ENCODE measurements at places on chromosomes 1 and 21. TPM values are rescaled to one million over a fixed set of nuclear protein-coding genes. Genes with fewer than 3 reads are reported as not detected.

The HFM1 gene
- 1.2 TPM for total RNA-seq

The SELENBP1 gene
- total RNA-seq, result 50.0 TPM

The PADI2 gene
- 6.0 TPM for total RNA-seq

The LY9 gene
- total RNA-seq, result 3.5 TPM

The WNT3A gene
- total RNA-seq, result not detected

The ASPM gene
- total RNA-seq, result 0.69 TPM

The DCDC2B gene
- total RNA-seq, result not detected

The CD84 gene
- 17.5 TPM for total RNA-seq

The SLAMF8 gene
- total RNA-seq, result 12.0 TPM

The HES3 gene
- not detected for total RNA-seq

The ESPN gene
- 14.2 TPM for total RNA-seq

GRCh38 chr1:171965777-171966176 lies 124.5 kb downstream of the DNM3 start:
- no peak for DNase-seq

DNA sequence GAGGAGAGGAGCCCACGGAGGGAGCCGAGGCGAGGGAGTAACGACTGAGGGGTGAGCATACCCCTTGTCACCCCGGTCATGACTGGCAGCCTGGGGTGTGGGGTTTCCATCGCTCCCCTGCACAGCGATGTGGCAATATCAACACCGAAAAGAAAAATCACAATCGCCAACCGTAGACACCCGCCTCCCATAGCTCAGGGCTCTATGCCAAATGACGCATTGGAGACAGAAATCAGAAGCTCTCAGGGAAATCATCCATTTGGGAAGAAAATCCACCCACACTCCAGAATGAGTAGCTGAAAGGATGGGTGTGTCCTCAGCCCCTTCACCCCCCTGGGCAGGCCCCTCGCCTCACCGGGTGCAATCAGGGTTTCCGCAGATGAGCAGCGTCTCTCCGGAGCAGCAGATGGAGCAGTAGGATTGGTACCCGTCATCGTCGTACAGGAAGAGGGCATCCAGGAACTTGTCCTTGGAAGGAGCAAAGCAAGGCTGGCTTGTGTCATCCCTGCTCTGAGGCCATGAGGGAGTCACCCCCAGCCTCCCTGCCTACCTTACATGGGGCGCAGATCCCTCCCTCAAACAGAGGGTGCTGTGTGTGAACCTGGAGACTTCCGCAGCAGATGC lies 2.5 kb downstream of the DNMT3L start:
- no peak for DNase-seq

GRCh38 chr1:93717640-93718039 lies 36.0 kb upstream of the BCAR3 start:
- no peak for DNase-seq

DNA sequence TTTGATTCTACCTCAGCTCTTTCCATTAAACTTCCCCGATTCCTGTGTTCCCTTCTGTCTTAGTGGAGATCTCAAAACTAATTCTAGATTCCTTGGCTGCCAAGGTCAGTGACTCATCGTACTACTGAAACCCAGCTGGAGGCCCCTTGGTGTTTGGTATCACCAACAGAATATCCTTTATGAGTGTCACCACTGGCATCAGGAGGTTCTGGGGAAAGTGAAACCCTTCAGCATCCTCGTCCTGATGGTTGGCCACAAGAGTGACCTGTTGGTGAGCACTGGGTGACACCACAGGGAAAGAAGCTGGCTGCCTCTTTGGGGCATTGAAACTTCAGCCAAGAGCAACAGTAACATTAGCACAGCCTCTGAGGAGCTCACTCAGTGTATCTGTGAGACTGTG lies 9.6 kb downstream of the RAB42 start:
- DNase-seq, result no peak

GRCh38 chr21:25801217-25802014 lies 66.6 kb downstream of the GABPA start:
- peak; percentile 83 for DNase-seq

GRCh38 chr1:16721871-16722641 lies 18.3 kb upstream of the RNU1-4 start:
- peak; percentile 6 for DNase-seq

DNA sequence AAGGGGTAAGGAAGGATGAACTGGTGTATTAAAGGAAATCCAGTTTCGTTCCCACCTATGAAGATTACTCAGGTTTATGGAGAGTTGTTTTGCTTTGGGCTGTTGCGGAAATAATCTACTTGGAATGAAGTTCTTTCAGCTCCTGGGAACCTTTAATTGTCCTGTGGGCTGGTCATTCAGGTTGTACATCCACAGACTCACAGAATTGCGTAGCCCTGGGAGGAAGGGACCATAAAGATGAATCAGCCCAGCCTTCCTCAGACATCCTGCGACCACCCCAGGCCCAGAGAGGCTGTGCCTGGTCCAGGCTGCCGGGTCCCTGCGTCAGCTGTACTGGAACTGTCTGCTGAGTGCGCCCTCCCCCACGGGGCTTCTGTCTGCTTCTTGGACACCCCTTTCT lies 72.7 kb downstream of the GALNT2 start:
- no peak for DNase-seq

GRCh38 chr1:106502659-106503058 lies 553.8 kb upstream of the PRMT6 start:
- no peak for DNase-seq

DNA sequence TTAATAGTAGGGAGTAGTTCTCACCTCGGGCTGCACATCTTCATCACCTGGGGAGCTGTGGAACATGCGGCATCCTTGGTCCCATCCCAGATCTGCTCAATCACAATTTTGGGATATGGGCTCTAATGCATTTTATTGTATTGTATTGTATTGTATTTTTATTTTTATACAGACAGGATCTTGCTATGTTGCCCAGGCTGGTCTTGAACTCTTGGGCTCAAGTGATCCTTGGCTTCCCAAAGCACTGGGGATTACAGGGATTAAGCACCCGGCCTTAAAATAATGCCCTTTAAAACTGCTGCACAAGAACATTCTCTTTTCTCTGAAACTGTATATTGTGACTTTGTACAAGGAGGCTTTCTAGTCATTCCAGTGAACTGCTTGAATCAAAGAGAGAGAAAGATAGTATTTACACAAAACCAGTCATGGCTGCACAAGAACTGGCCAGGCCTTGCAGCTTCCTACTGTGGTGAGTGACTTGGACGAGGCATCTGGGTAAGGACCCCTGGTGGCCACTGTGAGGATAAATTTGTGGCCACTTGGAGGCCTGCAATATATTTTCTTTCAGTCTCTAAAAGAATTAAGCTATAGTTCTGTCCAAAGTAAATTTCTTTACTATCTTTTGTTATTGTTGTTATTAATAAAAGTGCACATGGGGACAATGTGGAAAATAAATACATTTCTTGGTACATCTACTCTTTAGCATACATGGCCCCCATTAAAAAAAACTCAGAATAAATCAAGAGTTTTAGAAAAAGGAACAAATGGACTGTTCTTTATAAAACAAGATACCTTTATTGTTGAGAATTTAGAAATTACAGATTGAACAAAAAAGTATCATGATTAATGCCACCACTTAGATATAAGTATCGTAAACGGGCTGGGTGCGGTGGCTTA lies 48.0 kb downstream of the TBCE start:
- peak; percentile 79 for DNase-seq

GRCh38 chr1:166900987-166901386 lies 24.9 kb upstream of the TADA1 start:
- DNase-seq, result no peak

- no peak for DNase-seq
Observed at GRCh38 chr1:240109920-240110636, 18.4 kb downstream of the FMN2 start.

- DNase-seq, result no peak
Observed at GRCh38 chr1:109527098-109527811, 12.4 kb upstream of the GPR61 start.

- DNase-seq, result no peak
Observed at GRCh38 chr1:230125640-230126528, 58.8 kb downstream of the GALNT2 start.

- DNase-seq, result no peak
Observed at GRCh38 chr1:26938004-26938658, 16.6 kb downstream of the NUDC start.

- no peak for DNase-seq
Observed at GRCh38 chr1:12475101-12475500, 142.9 kb downstream of the DHRS3 start.

GRCh38 chr1:40531381-40532061 lies at the start of gene ZNF684:
Gene ZNF684, plus strand, starts transcription at chr1:40531637. Its CDS starts 1,530 bp downstream, at chr1:40533167.
- DNase-seq, result peak; percentile 94

GRCh38 chr1:222754366-222755139 lies 17.6 kb downstream of the FAM177B start:
- peak; percentile 49 for DNase-seq

DNA sequence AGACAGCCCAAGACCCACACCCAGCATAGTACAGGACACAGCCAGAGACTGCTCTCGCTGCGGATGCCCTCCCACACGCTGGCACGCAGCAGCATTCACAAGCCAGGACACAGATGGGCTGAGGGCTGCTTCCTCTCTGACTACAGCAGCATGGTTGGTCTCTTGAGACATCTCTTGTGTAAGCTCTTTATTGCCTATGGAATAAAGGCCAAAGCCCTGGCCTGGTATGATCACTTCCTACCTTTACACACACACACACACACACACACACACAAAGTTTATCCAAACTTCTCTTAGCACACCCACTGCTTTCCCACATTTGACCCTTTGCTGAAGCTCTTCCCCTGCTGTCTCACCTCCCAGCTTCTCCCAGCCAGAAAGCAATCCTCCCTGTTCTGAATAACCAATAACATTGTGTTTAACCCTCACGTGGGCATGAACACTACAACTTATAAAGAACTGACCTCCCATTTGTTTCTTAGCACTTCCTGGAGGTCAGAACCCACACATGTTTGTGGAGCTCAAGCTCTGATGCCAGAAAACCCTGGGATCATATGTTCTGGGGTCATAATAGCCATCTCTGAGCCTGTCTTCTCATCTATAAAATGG lies 1.2 kb upstream of the LUZP1 start:
- DNase-seq, result peak; percentile 60

- DNase-seq, result peak; percentile 90
Observed at GRCh38 chr1:214328770-214329469, 48.0 kb downstream of the SMYD2 start.

DNA sequence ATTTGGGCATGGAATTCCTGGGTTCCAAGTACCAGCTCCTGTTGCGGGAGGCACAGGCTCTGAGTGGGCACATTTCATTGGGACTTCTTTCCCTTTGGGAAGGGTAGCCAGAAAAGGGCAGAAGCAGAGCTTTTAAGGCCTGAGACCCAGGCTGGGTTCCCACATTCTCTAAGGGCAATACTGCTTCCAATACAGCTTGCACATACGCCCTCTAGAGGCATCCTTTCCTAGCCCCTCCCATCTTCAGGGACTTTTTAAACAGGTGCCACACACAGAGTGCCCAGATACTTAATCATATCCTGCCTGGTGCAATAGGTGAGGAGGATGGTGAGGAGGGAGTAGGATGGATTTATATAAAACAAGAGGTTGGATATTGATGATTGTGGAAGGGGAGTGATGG lies 5.7 kb downstream of the GPR88 start:
- no peak for DNase-seq

DNA sequence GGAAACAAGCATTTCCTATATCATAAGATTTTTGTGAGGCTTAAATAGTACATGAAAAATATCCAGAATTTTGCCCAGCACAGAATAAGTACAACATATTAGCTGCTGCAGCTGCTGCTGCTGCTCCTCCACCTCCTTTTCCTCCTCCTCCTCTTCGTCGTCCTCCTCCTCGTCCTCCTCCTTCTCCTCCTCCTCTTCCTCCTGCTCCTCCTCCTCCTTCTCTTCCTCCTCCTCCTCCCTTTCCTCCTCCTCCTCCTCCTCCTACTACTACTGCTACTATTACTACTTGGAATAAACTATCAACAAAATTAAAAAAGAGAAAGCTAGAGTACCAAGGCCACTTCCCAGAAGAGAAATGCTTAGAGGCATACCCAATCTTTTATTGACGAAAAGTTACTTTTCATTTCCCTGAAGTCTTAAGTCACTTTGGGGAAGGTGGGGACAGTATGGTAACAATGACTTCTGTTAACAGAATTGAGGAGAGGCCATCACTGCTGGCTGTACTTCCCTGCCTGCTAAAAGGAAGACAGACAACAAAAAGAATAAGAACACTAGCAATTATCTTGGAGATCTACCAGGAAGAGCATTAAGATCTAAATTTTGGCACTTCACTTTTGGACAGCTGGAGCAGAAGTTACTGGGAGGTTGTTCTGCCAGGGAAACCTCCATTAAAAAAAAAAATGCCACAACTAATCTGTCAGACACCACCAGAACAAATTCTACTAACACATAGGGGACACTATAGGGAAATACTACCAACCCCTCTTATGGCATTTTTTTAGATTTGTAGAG lies 7.1 kb downstream of the DENND1B start:
- DNase-seq, result no peak

GRCh38 chr1:28091043-28091781 lies 2.8 kb upstream of the EYA3 start:
- DNase-seq, result peak; percentile 63

GRCh38 chr21:35399002-35399530 lies 350.0 kb upstream of the RUNX1 start:
- no peak for DNase-seq

GRCh38 chr1:154198756-154199562 lies 7.1 kb upstream of the TPM3 start:
- DNase-seq, result peak; percentile 39

DNA sequence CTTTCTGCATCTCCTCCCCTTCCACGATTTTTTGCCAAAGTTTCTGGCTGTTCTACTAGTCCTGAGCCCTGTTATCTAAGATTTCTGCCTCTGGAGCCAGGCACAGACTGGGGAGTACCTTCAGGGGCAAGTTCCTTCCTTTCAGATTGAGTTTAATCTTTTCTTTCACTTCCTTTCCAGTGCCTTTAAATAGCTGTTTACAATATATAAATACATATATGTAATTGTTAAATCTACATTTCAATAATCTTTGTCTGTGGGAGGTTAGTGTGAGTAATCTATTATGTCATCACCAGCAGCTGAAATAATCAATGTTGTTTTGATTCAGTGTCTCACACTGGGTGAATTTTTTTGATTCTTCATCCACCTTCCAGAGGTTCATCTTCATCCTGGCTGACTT lies 31.8 kb downstream of the DIPK1A start:
- DNase-seq, result no peak

GRCh38 chr1:6852136-6852890 lies 67.1 kb downstream of the CAMTA1 start:
- no peak for DNase-seq

- DNase-seq, result no peak
Observed at GRCh38 chr1:54842206-54842915, 41.2 kb upstream of the TTC22 start.

- no peak for DNase-seq
Observed at GRCh38 chr21:24217151-24217550, 1390.1 kb downstream of the MRPL39 start.

DNA sequence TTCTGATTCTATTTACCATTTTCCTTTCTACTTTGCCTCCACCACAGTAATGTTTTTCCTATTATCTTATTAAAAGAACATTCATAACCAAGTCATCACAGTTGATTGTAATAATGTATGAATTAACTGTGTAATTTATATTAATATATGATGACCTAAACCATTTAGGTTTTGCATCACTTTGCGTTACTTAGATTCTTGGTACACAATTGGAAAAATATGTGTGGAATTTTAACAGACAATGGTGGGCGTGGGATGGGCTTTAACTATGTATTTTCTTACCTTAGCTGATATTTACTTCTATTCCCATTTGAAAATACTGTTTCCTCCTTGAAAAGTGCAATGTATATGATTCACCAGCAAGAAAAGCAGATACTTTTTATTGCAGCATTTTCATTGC lies 3.6 kb downstream of the KRTAP21-3 start:
- no peak for DNase-seq

Data from kidney (tissue), 22 donors.